Activated gamma-delta T cell treated with Interleukin-2 at 50 U/mL for 16 hours (primary cell): ENCODE measurements at places on chromosomes 6 and 20.

GRCh38 chr20:41234546-41234945 is 83.0 kb downstream of the ZHX3 start:
- DNase-seq = no peak

GRCh38 chr6:52871621-52872020 is 31.0 kb upstream of the GSTA5 start:
- no peak for DNase-seq

- DNase-seq = peak; percentile 45
These were observed 40.0 kb downstream of the SF3B5 start for GRCh38 chr6:144055121-144055931.

DNA sequence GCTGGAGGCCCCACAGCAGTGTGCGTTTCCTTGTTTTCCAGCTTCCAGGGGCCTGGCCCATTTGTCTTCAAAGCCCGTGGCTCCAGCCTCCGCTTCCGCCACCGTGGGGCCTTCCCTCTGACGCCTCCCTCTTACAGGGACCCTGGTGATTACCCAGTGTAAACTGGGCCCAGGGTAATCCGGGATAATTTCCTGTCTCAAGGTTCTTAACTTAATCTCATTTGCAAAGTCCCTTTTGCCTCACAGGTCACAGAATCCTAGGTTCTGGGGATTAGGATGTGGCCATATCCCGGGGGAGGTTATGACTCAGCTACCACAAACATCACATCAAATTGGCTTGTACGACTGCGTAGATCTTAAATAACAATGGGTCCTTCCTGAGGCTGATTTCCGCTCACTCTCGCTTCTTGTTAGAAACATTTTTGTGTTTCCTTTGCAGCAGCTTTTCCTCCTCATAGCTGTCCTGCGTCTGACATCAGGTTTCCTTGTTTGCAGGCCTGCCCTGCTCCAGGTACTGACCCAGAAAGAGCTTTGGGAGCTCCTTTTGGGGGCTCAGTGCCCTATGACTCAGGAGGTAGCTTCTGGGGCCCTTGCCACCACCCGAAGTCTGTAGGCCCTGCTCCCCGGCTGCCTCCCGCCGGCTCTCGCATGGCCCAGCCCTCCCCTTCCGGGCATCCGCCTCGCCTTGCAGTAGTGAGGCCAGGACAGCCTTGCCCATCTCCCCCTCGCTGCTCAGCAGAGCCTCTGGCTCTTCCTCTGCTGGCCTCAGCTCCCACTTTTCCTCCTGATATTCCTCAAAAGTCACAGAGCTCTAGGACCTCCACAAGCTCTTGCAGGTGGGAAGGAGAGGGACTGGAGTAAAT is 100.5 kb downstream of the ERMARD start:
- no peak for DNase-seq
